ENCODE measurements at places on chromosomes 13 and 19.

GRCh38 chr19:41376241-41376997, at the start of gene TMEM91:
TMEM91 (plus strand) TSS chr19:41376533; CDS start chr19:41378310, 1,777 bp downstream.
- no peak for DNase-seq

- peak; percentile 98 for DNase-seq
Observed at GRCh38 chr19:45641274-45642105, 2.3 kb upstream of the EML2 start.

DNA sequence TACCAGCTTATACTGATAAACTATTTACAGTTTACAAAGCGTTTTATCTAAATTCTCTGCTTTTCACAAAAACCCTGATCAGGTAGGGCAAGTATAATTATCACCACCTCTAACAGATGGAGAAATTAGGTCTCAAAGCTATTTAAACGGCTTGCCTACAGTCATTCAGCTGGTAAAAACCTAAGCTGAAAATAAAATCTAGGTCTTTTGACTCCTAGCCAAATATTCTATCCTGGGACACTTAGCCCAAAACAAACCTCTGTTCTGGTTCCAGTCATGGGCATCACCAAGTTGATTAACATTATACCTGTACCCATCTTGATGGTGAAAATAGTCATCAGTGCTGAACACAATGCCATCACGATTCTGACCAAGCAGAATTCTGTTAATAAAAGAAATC, 11.4 kb downstream of the N4BP2L2 start:
- no peak for DNase-seq

- peak; percentile 25 for DNase-seq
Observed at GRCh38 chr19:45251452-45252354, 632 bp downstream of the MARK4 start.

DNA sequence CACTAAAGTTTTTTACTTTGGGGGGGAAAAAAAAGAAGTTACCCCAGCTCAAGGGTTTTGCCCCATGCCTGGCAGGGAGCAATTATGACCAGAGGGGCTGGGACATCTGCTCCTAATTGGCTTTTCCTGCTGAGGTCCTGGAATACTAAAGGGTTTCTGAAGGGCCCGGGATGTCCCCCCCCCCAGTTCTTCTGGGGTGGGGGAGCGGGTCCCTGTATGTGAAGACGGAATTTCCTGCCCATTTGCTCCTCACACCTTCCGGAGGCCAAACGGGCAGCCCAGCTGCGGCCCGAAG, 1.1 kb upstream of the DLL3 start:
- DNase-seq, result no peak

- DNase-seq, result peak; percentile 71
Observed at GRCh38 chr19:48490981-48491792, 20.4 kb downstream of the LMTK3 start.

- DNase-seq, result no peak
Observed at GRCh38 chr13:111973605-111974340, 93.2 kb upstream of the SOX1 start.

DNA sequence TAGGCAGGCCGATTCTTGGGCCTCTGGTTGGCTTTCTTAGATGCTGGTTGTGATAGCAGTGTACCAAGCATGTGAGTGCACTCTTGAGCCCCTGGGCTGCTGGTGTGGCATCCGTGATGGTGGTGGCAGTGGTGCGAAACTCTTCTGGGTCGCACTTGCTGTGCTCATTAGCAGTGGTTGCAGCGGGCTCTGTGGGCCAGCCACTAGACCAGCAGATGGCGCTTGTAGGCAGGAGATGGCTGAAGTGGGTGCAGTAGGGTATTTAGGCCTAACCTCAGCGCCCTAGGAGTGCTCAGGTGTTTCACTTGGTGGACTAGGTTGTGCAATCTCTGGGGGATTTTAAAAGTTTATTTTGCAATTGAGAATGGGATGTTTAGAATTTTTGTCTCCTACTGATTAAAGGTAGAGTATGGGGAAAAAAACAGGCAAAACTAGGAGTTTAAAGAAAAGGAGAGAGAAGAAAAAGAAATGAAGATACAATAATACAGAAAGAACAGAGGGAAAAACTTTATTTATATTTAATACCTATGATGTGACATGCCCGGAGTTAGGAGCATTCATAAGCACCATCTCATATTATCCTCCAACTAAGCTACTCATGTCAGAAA, 4.3 kb upstream of the ZNF17 start:
- DNase-seq, result peak; percentile 87

- no peak for DNase-seq
Observed at GRCh38 chr13:30196025-30196424, 111.3 kb downstream of the KATNAL1 start.

GRCh38 chr13:42073683-42074082, 25.2 kb downstream of the DGKH start:
- no peak for DNase-seq
